ENCODE measurements at places on chromosomes 12 and 14.

DNA sequence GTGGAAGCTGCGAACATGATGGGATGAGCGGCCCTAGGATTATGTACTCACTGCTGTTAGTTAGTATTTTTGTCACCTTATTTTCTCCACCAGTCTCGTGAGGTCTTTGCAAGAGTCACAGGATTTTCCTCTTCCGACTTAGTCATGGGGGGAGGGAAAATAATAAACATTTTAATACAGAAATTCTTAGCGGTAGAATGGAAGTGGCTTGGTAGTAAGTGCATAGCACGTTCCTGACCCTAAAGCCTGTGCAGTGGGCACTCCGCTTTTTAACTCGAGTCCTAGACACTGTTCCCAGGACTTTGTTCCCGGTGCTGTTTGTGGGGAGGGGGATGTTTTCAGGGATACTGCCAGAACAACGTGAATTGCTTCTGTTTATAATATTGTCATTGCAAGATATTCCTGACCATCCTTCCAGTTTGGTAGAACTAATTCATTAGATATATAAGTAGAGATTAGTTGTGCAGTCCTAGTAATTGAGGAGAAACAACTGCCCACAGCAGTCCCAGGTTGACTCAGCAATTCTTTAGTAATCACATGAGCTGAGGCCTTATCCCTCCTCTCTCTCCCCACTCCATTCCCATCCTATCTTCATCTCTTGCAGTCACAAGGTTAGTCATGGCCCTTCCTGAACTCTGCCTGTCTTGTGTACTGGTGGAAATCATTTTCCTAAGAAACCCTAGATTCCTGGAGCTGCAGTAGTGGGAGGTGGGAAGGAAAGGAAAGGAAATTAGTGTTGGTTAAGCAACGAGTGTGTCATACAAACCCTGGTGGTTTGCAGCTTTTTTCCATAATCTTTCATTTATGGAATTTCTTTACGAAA is 799 bp downstream of the SLC38A6 start:
- DNase-seq, result peak; percentile 67
- peaks cover 24% of the 10 kb centered on the region for H3K36me3 ChIP-seq
- peaks cover 36% of the 10 kb centered on the region for H3K4me1 ChIP-seq
- H3K27ac ChIP-seq, result peak overlapping the region; percentile 78
- peak overlapping the region; percentile 99 for H3K4me3 ChIP-seq

DNA sequence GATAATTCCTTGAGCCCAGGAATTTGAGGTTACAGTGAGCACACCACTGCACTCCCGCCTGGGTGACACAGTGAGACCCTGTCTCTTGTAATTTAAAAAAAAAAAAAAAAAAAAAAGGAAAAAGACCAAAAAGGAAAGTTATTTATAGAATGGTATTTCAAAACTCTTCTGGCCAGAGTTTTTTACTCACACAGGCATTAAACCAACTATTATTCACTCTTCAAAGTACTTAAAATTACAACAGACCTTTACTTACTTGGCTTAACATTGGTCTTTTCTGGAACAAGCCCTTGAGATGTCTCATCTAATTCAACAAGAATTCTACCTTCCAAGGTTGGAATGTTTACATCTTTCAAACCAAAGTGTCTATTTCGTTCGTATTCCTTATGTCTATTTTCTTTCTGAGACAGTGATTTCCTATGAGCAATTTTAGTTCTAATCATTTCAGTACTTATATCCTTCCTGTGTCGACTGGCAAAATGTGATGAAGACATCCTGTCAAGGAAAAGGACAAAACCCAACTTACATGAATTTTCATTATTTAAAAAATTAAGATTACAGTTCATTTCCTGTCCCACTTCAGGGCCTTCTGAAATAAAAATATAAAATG is 2.6 kb downstream of the DLGAP5 start:
- 0 out of 2 replicates have a peak, but pooled peaks cover 4% of the 10 kb centered on the region for H3K36me3 ChIP-seq
- H3K4me1 ChIP-seq, result peaks cover 18% of the 10 kb centered on the region
- no peak for DNase-seq
- no peak overlapping the region for H3K27ac ChIP-seq
- H3K27me3 ChIP-seq, result no peaks in the 10 kb centered on the region

DNA sequence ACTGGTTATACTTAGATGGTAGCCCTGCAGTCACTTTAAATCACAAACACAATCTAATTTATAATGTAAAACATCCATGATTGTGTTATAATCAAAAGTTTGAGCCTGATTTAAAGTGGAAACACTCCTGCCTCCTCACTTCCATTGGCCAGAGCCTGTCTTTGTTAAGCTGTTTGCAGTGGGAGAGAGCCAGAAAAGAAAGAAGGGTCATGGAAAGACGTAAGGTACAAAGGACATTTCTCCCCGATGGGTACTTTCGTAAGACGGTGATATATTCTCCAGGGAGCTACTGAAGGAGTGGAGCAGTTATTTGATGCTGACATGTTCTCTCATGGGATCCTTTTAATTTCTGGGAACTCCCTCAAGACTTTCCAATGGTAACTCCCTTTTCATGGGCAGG is 164.0 kb downstream of the METTL25 start:
- no peaks in the 10 kb centered on the region for H3K4me1 ChIP-seq
- no peaks in the 10 kb centered on the region for H3K27me3 ChIP-seq
- no peak overlapping the region for H3K27ac ChIP-seq
- DNase-seq, result no peak
- no peaks in the 10 kb centered on the region for H3K36me3 ChIP-seq
- no peak overlapping the region for H3K4me3 ChIP-seq

DNA sequence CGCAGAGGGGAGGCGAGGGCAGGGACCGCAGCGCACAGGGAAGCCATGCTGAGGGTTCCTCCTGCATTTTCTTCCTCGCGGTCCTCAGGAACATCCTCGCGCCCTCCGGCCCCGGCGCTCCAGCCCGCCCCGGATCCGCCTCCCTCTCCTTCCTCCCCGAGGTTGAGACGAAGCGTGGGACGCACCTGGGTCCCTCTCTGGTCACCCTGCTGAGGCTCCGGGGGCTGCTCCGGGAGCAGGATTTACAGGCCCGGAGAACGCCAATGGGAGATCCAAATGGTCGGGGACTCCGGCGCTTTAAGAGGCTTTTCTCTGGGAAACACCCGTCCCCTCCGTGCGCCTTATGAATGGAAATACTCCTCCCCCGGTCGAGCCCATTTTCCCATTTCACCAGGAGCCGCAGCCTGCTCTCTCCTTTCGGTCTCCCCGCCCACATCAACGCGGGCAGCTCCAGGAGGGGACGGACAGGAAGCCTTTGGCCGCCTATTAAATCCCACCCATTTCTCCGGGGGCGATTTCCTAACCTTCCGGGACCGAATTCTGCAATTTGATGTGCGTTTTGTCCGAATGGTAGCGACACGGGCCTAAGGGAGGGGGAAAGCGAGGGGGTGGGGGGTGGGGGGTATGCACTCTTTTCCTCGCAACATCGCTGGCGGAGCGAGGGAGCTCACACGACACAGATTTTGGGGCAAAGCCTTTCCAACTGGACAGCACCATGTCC is at the start of gene UNC79:
Gene UNC79 (plus strand): TSS at position 625 of the 721 bp plus-strand sequence. CDS start 91 bp downstream, at position 716.
- peaks cover 36% of the 10 kb centered on the region for H3K27me3 ChIP-seq
- no peaks in the 10 kb centered on the region for H3K4me1 ChIP-seq
- H3K36me3 ChIP-seq, result no peaks in the 10 kb centered on the region
- no peak within 1 kb of the TSS for H3K4me3 ChIP-seq
- no peak for DNase-seq

GRCh38 chr12:20426191-20426590 is 57.9 kb downstream of the PDE3A start:
- no peaks in the 10 kb centered on the region for H3K36me3 ChIP-seq
- H3K27me3 ChIP-seq, result no peaks in the 10 kb centered on the region
- no peak overlapping the region for H3K27ac ChIP-seq
- no peaks in the 10 kb centered on the region for H3K4me1 ChIP-seq

GRCh38 chr12:94930216-94930654 is 73.3 kb downstream of the NDUFA12 start:
- no peaks in the 10 kb centered on the region for H3K36me3 ChIP-seq
- DNase-seq, result no peak
- H3K27ac ChIP-seq, result no peak overlapping the region
- H3K4me3 ChIP-seq, result no peak overlapping the region
- H3K4me1 ChIP-seq, result no peaks in the 10 kb centered on the region

- H3K27me3 ChIP-seq, result no peaks in the 10 kb centered on the region
- H3K4me3 ChIP-seq, result no peak overlapping the region
- no peak overlapping the region for H3K27ac ChIP-seq
- H3K4me1 ChIP-seq, result peaks cover 57% of the 10 kb centered on the region
- DNase-seq, result no peak
Measured at GRCh38 chr12:89760783-89761182, 52.1 kb upstream of the ATP2B1 start.

GRCh38 chr12:29053567-29053966 is 95.5 kb upstream of the FAR2 start:
- no peaks in the 10 kb centered on the region for H3K27me3 ChIP-seq
- DNase-seq, result no peak
- no peaks in the 10 kb centered on the region for H3K36me3 ChIP-seq
- H3K4me3 ChIP-seq, result no peak overlapping the region

GRCh38 chr12:119393677-119394076 is 59.1 kb downstream of the CCDC60 start:
- H3K4me1 ChIP-seq, result no peaks in the 10 kb centered on the region
- H3K4me3 ChIP-seq, result no peak overlapping the region
- no peaks in the 10 kb centered on the region for H3K27me3 ChIP-seq
- no peak overlapping the region for H3K27ac ChIP-seq
- no peaks in the 10 kb centered on the region for H3K36me3 ChIP-seq

DNA sequence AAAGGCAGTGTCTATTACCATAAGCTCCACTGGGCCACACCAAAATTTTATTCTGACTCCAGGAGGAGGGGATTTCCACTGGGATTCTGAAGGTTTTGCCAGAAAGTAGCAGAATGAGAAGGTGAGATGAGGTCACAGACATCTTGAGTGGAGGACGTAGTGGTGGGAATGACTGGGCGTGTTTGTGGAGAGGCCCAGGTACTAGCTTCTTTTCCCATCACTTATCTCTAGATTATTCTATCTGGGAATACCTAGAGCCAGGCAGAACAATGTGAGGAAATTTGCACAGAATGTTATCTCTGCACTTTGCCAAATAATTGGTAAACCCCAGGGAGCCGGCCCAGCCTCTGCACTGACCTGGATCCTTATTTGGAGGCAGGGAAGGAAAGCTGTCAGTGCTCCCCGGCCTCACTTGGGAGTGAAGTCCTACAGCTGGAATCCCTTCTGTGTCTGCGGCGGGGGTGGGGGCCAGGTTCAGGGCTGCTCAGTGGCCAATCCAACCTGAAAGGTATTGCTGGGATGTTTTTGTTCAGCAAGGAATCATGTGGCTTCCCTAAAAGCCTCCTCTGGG is 129.4 kb downstream of the C12orf75 start:
- no peak overlapping the region for H3K4me3 ChIP-seq
- DNase-seq, result no peak
- no peaks in the 10 kb centered on the region for H3K27me3 ChIP-seq

DNA sequence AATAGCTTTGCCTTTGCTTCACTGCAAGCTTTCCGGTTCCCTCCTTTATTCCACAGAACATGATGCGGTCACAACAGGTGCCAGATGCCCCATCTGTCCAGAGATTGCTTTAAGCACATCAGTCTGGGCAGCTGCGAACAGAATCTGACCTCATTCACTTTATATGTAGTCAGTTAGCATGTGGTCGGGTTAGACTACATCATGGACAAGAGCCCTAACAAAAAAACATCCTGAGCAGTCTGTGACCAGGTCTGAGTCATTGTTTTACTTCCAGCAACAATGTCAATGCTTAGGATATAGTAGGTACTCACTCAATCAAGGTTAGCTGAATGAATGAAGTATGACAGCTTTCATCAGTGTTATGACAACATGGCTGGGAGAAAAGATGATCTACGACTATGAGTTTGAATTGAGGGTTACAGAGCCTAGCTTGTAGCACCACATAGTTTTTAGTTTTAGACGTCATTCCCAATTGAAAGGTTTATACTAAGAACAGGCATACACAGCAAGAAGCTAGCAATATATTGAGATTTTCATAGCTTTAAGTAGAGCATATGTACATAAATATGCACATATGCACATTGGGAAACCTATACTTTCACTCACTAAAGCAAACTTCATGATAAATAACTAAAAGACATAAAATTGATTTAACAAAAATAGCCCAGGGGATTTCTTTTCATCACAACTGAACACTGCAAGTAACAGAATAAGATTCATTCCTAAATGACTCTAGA is 64.2 kb upstream of the TMCC3 start:
- H3K4me1 ChIP-seq, result no peaks in the 10 kb centered on the region
- H3K27me3 ChIP-seq, result no peaks in the 10 kb centered on the region
- DNase-seq, result no peak
- no peaks in the 10 kb centered on the region for H3K36me3 ChIP-seq
- H3K4me3 ChIP-seq, result no peak overlapping the region
